ENCODE measurements at places on chromosomes 12 and 14.

DNA sequence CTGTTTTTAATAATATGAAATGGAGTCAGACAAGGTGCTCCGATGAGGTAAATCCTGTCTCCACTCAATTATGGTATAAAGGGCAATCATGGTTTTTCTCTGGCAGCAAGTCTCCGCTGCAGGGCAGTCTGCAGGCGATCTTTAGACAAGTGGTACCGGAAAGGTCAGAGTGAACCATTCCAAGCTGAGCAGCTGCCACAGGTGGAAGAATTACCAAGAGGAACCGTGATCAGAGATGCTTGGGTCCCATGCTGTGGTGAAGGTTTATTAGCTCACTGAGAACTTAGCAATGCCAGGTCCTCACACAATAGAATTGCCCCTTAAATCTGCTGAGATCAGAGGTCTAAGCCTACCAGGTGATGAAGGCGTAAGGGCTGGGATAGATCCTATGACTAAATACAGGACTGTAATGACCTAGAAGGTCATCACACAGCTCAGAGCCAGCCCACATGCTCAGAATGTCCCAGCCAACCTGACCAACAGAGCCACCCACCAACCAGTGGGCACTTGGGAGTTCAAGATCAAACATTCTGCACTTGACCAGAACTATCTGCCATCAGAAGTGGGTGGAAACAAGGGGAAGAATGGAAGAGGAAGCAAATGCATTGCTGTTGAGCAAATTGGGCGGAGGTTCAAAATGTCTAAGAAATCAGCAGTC, 175.2 kb upstream of the BCL2L14 start:
- DNase-seq, result no peak

DNA sequence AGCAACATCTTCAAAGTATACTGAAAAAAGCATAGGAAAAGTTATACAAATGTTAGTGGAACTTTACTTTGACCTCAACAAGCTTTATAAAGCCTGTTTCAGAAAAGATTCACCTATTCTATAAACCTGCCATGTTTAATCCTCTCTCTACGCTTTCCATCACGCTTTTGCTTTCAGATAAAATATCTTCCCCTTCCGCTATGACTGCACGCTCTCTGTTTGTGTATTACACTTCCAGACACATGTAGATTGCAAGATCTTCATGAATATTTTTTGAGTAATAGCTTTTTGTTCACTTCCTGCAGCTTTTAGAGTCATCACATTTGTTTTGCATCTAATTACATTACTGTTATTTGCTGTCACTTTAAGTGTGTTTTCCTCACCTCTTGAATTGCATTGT, 271.4 kb downstream of the RASSF9 start:
- no peak for DNase-seq

DNA sequence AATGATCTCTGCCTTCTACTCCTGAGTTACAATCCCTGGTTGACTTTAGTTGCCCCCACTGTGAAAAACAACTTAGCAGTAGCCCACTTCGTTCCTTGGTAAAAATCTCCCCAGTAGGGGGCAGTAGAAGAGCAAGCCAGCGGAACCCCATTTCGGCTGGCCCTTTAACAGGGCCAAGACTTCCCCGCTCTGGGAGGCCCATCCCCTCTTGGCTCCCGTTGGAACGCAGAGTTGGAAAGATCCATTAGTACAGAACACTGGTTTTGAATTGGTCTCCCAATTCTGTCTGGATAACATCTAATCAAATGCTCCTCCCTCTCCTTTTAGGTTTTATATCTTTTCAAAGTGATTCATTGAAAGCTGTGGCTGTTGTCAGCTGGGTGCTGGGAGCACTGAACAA, 1133.3 kb downstream of the BCL11B start:
- DNase-seq, result no peak

- DNase-seq, result no peak
These were observed 35.3 kb upstream of the PPP1R13B start for GRCh38 chr14:103882503-103883262.

GRCh38 chr12:110966081-110966760, 45.8 kb upstream of the MYL2 start:
- DNase-seq, result no peak

GRCh38 chr14:44438221-44438620, 68.9 kb downstream of the FSCB start:
- no peak for DNase-seq

DNA sequence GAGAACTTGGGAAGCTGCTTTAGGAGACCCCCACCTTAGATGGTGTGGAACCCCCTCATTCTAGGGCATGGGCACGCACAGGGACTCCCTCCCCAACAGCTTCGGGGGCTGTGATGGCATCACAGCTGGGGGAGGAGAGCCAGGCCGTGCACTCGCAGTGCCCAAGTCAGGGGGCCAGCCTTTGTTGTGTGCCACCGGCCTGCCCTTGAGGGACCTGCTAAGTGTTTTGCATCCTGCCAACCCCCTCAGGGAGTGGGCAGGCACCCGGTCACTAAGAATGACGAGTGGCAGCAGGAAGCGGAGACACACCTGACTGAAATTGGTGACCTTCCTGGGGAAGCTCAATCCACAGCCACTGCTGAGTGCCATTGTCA, 334.9 kb upstream of the SFSWAP start:
- no peak for DNase-seq

GRCh38 chr14:24982472-24983155, 67.3 kb downstream of the STXBP6 start:
- no peak for DNase-seq

DNA sequence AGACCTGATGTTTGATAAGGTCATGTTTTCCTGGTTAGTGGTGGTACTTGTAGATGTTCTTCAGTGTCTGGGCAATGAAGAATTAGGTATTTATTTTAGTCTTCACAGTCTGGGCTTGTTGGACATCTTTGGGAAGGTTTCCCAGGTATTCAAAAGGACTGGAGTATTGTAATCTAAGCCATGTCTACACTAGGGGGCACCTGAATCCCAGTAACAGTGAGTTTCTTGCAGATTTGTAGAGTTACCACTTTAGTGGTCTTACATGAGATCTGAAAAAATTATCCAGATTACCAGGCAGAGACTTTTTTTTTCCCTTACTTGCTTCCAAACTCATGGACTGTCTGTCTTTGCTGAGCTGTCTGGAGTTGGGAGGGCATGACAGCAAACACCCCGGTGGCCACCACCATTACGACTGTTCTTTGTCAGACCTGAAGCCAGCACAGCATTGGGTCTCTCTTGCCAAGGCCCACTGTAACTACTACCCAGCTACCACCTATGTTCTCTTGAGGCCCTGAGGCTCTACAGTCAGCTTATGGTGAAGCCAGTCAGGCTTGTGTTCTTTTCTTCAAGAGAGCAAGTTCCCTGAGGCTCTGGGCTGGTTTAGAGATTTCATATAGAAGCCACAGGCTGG, 820.7 kb upstream of the FBXO33 start:
- no peak for DNase-seq

DNA sequence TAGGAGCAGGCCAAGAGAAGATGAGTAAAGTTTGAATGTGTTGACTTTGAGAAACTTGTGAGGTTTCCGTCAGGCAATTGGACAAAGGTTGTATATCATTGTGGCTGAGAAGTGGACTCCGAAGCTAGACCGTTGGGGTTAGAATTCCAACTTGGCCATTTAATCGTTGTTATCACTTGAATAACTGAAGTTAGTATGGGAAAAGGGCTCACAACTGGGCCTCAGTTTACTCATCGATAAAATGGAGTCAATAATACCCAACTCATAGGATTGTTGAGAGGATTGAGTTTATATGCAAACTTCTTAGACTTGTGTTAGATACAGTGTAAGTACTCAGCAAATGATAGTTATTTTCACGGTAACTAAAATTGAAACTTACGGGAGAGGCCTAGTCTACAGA, 846 bp downstream of the SLIRP start:
- DNase-seq, result no peak

GRCh38 chr14:104757238-104757585, 4.3 kb downstream of the SIVA1 start:
- no peak for DNase-seq

DNA sequence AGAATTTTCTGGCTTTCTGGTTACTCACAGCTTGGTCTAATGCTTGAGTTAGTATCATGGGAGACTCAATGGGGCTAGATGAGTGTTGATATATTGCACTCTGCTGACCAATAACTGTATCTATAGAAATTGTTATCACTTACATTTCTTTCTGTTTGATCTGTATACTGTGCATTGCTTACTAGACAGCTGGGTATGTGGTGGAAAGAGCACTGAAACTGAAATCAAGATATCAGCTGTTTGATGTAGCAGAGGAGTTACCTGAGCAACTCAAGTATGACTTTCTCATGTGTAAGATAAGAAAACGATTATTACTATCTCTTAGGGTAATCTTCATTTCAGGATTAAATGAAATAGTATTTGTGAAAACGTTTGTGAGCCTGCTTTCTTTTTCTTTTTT, 183.0 kb downstream of the SLC15A5 start:
- DNase-seq, result no peak

DNA sequence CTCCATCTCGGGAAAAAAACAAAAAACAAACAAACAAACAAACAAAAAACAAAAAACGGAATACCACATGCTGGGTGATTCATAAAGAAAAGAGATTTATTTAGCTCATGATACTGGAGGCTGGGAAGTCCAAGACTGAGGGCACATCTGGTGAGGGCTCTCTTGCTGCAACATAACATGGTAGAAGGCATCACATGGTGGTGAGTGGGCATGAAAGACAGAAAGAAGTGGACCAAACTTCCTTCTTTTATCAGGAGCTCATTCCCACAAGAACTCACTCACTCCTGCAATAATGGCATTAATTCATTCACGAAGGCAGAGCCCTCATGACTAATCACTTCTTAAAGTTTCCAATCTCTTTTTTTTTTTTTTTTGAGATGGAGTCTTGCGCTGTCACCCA, 8.0 kb upstream of the LGMN start:
- DNase-seq, result no peak

DNA sequence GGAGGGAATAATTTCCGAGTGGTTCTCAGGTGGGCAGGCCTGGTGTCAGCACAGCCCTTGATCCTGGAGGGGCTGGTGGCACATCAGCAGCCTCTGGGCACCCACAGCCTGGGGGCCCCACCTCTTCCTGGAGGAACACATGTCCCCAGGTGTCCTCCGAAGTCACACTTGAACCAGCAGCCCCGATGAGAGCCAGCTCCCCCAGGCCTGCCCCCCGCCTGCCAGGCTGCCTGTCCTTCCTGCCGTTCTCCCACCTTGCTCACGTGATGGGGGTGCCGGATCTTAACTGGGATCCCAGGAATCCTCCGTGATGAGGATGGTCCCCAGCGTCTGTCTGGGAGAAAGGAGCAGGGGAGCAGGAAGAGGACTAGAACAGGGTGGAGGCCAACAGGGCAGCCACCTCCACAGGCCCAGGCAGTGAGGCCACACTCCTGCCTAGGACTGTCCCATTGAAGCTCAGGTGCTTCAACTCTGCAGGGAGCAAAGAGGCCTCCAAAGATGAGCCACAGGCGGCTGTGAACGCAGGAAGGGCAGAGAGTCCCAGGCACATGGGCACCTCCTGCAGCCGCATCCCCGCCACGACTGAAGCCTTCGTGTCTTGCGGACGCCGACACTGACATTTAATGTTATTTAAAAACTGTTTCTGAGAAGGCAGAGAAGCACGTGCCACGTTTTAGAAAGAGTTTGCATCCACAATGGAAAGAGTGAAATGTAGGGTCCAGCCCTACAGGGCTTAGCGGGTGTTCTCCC, 77.5 kb downstream of the GALNT9 start:
- DNase-seq, result no peak

DNA sequence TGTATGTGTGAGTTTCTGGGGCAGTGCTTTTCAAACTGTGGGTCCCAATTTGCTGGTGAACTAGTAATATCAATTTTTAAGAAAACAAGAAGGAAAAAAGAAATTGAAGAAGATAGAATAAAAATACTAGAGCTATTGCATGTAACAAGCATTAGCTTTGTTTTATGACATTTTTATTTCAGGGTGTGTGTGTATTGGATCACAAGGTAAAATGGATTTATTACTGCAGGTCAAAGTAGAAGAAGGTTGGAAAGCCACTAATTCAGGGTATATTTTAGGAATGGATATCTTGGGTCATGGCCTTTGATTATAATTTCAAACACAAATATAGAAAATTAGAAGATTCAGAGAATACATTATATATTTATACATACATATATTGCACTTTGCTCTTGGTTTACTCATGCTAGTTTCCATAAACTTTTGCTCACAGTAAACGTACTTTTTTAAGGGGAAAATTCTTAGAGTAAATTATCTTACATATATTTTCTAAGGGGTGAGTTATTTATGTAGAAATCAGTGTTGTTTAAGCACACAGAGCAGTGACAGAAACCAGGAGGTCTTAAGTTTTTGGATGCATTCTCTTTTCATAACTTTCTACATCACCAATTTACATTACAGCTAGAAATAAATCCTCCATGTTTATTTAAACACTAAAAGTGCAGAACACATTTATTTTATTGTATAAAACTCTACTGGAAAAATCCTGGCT, 34.5 kb upstream of the PPM1A start:
- DNase-seq, result no peak

DNA sequence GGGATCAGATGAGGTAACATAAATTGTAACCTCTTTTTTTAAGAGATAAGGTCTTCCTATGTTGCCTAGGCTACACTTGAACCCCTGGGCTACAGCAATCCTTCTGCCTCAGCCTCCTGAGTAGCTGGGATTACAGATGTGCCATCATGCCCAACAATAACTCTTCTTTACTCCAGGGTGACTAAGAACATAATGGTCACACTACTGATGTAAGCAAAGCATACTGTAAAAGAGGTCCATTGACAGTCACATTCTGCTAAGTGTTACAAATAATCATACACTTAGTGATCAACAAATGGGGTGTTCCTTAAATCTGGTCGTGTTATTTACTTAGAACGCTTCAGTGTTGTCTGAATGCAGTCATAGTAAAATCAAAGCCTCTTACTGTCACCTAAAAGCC, 68.9 kb downstream of the EPS8 start:
- DNase-seq, result no peak

DNA sequence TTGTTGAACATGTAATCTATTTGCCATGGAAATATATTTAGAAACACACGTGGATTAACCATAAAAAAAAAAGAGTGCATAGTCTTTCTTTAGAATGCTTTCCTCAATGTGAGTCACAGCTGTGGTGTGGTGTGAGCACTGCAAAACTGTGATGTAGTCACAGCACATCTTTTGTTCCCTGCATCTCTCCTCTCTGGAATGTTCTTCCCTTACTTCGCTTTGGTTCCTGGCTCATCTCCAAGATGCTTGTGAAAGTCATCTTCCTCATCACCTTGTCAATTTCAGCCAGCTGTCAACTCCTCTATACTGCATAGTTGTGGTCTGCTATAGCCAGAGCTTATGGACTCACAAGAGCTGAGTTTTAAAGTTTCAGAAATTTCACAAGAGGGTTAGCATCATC, 60.2 kb downstream of the STAB2 start:
- DNase-seq, result no peak
